ENCODE measurements at places on chromosomes 2 and 18.

GRCh38 chr18:5729983-5730699 lies 165.2 kb downstream of the TMEM200C start:
- DNase-seq, result no peak

- no peak for DNase-seq
Measured at GRCh38 chr2:41785251-41786022, 262.4 kb upstream of the PKDCC start.

GRCh38 chr2:111160758-111161157 lies 40.0 kb downstream of the BCL2L11 start:
- no peak for DNase-seq

DNA sequence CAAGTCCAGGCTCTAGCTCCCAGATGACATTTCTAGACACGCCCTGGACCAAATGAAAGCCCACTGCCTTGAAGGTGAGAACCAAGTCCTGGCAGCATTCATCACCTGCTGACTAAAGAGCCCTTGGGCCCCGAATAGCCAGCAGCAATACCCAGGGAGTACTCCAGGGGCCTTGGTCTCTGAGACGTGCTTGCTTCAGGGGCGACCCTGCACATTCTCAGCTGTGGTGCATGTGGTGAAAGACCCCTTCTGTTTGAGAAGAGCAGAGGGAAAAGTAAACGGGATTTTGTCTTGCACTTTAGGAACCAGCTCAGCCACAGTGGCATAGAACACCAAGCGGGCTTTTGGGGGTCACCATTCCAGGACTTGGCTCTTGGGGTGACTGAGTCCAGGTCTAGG lies 260.5 kb upstream of the MYT1L start:
- DNase-seq, result no peak

GRCh38 chr2:212619954-212620353 lies 81.4 kb upstream of the ERBB4 start:
- no peak for DNase-seq

DNA sequence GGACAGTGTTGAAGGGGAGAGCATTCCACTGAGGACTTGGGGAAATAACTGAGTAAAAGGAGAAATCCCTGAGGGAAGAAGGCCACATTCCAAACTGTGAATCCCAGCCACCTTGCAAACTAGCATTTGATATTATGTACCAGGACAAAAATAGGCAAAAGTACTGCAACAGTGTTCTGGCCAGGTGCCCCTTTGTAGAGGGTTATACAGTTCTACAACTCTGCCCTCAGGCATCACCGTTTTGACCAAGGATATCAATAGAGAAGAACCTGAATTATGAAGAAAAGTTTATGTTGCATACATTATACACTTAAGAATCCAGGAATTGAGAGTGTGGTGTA lies 20.6 kb upstream of the CAVIN2 start:
- no peak for DNase-seq

DNA sequence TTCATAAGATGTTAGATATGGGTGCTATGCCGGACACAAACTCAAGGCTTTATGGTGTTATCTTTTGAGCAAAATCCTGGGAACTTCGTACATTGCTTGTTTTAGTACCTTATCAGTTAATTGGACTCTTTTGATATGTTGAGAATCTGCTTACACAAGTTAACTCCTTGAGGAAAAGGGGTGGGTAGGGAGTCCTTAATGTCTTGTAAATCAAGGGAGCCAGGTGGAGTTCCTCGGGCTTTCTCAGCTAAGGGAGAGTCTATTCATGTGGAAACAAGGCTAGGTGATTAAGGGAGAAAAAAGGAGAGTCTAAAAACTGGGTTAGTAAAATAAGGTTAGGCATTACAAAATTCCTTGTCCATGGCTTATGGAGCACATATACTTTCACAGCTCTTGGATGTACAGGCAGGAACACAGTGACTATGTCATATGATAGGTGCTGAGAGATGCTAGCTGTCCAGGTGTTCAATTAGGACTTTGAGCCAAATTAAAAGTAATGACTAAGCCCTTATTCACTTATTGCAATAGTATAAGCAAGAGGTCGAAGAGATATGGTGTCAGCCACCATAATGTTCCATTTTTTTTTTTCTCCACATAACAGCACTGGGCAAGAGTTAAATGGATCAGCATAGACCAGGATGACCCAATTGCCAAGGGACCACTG lies 59.5 kb upstream of the DYNAP start:
- no peak for DNase-seq

DNA sequence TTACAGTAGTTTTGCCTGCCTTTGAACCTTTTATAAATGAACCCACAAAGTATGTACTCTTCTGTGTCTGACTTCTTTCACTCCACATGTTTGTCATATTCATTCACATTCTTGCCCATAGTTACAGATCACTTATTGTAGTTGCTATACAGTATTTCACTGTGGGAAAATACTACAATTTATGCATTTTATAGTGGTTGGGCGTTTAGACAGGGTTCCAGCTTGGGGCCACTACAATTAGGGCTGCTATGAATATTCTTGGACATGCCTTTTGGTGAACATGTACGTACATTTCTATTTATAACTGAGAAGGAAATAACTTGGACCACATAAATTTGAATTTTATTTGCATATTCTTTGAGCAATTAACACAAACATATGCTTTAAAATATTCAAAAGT lies 15.4 kb upstream of the PMAIP1 start:
- DNase-seq, result no peak

DNA sequence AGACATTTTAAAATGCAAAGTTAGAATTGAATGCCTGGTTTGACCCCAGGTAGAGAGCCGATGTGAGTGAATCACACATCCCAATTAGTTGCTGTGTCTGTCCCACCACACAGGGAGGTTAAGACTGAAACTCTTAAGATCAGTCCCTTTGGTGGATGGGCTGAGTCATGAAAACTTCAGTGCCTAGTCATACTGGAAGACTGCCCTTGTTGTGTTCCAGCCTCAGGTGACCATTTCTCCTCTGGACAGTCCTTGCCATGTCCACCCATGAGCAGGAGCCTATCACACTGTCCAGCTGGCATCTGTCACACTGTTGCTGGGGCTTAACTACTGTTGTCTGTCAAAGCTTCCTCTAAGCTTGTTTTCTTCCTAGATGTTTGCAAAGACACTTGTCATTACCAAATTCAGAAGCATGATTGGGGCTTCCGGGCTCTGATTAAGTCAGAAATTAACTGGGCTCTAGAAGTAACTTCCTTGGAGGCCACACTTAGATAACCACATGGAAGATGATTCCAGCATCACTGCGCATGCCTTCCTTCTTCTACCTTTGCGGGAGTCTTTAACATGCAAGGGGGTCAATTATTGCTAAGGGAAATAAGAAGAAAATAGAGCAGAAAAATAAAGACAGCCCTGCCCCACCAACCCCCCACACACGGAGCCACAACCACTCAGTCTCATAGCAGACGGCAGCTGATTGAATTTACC lies 21.3 kb downstream of the CYRIA start:
- no peak for DNase-seq

DNA sequence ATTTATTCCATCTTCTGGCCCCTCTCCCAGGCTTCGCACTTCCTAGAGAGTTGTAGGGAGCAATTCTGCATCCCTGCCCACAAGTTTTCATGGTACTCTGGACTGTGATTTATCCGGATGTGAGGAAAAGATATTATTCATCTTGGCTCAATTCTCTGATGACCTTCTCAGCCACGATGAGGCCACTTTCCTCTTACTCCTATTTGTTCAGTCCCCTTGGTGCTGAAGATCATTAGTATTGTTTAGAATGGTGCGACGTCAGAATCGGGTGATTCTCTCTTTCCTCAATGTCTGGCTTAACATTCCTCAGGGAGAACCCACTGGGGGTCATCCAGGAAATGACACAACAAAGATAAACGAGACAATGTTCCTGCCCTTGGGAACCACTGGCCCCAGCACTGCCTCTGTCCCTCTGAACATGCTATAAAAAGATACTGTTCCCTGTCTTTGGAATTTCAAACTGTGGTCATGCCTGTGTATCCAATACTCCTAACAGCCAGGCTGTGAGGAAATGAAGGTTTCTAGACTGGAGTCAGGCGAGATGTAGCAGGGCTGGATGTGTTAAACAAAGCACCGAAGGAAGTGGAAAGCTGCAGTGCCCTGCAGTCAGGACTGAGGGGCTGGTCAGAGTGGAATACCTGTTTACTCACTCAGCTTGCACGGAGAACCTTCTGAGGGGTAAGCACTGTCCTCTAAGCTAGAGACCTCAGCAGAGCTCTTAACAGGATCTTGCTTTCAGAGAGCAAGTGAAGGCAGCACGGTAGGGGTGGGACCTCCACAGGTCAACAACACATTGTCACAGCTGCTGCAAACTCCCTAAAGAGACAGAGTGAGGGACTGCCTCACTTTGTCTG lies 12.9 kb upstream of the GLI2 start:
- no peak for DNase-seq

- no peak for DNase-seq
Measured at GRCh38 chr2:34848132-34848531, 1249.0 kb upstream of the FAM98A start.

DNA sequence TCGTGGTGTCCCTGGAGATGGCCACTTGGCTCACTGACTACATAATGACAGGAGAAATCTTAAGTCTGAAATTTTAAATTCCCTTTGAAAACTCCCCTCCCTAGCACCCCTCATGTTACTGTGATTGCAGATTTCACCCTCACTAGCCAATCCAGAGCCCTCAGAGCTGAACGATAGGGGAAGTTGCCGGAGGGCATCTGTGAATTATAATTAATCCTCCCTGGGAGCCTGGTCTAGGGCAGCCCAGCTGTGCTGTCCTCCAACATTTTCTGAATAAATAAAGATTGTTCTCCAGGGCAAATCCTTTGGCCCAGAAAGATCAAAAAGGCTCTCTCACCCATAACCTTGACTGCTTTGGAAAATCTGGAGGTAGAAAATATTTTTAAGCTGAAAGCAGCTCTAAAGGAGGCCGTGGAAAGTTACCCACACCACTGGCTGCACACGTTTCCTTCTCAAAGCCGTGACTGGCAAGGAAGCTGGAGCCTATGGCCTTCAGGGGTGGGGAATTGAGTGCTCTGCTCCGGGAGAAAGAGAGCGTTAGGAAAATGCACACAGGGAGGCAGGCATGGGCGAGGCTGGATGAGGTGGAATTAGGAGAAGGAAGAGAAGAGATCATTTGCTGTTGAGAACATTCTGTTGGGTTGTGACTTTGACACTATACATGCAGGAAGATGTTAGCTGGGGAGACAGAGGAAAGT lies 68.9 kb upstream of the CNGA3 start:
- DNase-seq, result no peak

DNA sequence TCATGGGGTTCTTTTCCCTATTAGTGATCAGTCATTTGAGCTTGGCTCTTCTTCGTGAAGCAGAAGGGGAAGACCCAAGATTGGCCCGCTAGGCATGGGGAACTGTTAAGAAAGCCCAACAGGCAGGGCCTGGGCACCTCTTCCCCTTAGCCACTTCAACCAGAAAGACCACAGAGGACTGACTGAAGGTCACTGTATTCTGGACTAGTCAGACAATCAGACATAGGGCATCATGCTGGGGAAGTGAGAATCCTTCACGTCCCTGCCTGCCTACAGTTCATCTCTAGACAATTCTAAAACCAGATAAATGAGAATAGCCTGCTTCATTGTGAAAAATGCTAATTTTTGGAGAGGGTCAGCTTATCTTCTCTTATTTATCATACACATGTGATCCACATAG lies 28.1 kb downstream of the FAP start:
- no peak for DNase-seq

GRCh38 chr2:222217712-222218111 lies 81.1 kb downstream of the PAX3 start:
- DNase-seq, result no peak

DNA sequence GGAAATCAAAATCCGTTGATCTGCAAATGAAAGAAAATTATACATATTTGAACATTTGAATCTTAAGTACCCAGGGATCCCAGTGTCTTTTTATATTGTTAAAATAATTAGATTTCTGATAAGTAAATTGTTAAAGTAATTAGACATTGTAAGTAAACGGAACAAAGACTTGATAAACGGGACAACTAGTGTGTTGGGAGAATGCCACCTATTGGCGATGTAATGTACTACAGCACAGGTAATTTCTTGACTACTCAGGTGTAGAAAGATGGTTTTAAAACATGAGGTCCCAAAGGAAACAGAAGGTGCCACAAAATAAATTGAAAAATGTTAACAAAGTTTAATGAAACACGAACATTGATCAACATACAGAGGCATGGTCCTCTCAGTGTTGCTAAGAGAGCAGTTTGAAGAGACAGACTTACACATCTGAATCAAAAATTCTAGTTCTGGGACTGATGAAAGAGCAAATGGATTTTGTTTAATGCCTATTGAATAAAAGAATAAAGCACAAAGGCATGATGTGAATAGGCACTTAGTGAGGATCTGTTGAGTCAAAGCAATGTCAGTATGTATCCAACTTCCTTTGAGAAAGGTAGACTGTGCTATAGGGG lies 103.4 kb upstream of the RASGRP3 start:
- peak; percentile 35 for DNase-seq

DNA sequence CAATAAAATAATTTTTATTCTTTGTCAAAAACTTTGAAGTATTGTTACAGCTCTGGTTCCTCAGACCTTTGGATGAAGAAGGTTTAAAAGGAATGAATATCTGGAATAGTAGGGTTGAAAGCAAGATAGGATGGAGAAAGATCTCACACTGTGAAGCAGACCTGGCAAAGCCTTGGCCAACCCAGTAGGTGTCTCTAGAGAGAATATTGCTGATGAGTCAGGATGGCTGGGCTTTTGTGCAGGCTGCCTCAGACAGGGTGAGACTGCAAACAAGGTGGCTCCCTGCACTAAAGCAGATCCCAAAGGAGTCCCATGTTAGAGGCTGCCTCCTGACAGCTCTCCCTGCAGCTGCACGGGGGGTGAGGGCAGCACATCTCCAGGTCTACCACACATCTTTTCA lies 226.0 kb upstream of the ITGA4 start:
- no peak for DNase-seq

DNA sequence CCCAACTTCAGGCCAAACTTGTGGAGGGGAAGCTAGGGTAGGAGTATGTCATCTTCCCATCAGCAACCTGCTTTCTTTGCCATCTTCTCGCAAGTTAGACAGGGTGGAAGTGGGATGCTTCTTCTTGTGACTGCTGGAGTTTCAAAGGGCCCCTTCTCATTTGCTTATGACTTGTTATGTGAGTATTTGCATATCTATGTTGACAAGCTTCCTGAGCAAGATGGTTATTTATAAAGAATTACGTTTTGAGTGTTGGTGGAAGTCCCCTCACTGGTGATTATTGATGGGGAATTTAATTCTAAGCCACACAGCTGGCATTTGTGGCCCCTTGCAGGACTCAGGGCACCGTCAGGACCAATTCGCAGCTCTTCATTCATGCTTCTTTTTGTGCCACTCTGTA lies 791.0 kb downstream of the LRRTM4 start:
- DNase-seq, result no peak

- no peak for DNase-seq
Measured at GRCh38 chr2:237551071-237551574, 15.3 kb upstream of the PRLH start.

- no peak for DNase-seq
Measured at GRCh38 chr18:26468931-26469340, 79.4 kb downstream of the KCTD1 start.
